ENCODE measurements at places on chromosomes 4 and X. TPM values are rescaled to one million over a fixed set of nuclear protein-coding genes. Genes with fewer than 3 reads are reported as not detected.
A peak's percentile ranks its signal among the peaks of the same experiment; 100 is the strongest.

- no peak overlapping the region for H3K27ac ChIP-seq
- H3K27me3 ChIP-seq = peaks cover 21% of the 10 kb centered on the region
- H3K36me3 ChIP-seq = no peaks in the 10 kb centered on the region
- H3K4me1 ChIP-seq = no peaks in the 10 kb centered on the region
- DNase-seq = peak; percentile 34
- H3K4me3 ChIP-seq = no peak overlapping the region
Observed at GRCh38 chrX:6184900-6185515, 43.7 kb downstream of the NLGN4X start.

DNA sequence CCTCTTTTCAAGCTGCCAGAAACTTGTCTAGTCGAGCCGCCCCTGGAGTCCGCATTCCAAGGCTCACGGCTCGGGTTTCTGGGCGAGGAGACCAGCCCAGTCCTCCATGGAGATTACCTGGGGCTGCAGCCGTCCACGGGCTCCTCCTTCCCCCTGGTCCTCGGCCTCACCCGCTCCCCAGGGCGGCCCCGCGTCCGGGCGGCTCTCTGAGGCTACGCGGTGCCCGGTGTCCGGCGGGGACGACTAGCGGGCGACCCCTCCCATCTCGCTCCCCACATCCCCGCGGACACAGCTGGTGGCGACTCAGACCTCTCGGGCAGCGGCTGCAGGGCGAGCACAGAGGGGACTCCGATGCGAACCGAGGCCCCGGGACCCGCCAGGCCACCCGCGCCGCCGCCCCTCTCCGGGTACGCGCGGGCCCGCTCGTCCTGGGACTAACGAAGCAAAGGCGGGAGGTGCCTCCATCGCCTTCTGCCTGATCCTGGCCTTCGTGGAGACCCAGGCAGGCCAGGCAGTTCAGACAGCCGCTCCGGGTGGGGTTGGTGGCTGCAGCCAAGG is 159.4 kb downstream of the TRAM1L1 start:
- DNase-seq = peak; percentile 20
- H3K36me3 ChIP-seq = no peaks in the 10 kb centered on the region
- peaks cover 8% of the 10 kb centered on the region for H3K27me3 ChIP-seq
- no peaks in the 10 kb centered on the region for H3K4me1 ChIP-seq

GRCh38 chr4:24236532-24236931 is 346.7 kb upstream of the PPARGC1A start:
- H3K4me3 ChIP-seq = no peak overlapping the region
- DNase-seq = no peak
- peaks cover 13% of the 10 kb centered on the region for H3K4me1 ChIP-seq
- H3K27me3 ChIP-seq = no peaks in the 10 kb centered on the region

CXorf66 gene
- polyA plus RNA-seq = not detected

DNA sequence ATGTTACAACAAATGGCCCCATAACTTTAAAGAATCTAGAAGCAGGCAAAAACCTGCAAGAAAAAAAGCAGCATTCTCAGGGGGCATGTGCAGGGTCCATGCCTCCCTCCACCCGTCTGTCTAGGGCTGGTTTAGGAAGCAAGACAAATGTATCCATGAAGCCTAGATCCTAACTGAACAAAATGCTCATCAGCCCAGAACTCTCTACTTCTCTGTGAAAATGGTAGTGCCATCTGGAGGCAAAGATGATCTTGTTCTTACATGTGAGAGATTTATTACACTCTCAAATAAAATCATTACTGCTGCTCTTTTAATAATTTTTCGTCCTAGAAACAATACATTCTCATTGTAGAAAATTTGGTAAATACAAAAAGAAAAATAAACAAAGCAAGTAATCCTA is 26.7 kb downstream of the NR3C2 start:
- peaks cover 5% of the 10 kb centered on the region for H3K4me1 ChIP-seq
- no peak for DNase-seq
- no peaks in the 10 kb centered on the region for H3K36me3 ChIP-seq
- no peaks in the 10 kb centered on the region for H3K27me3 ChIP-seq
- H3K4me3 ChIP-seq = no peak overlapping the region
- H3K27ac ChIP-seq = no peak overlapping the region

GALNT7 gene
- polyA plus RNA-seq = 9.3 TPM

ADH4 gene
- polyA plus RNA-seq = 0.16 TPM

GRCh38 chr4:153246446-153247115 is 42.3 kb downstream of the TRIM2 start:
- peaks cover 21% of the 10 kb centered on the region for H3K4me1 ChIP-seq
- no peaks in the 10 kb centered on the region for H3K36me3 ChIP-seq

POU3F4 gene
- polyA plus RNA-seq = not detected

GABRG1 gene
- polyA plus RNA-seq = not detected

- peak overlapping the region; percentile 29 for H3K27ac ChIP-seq
- peaks cover 9% of the 10 kb centered on the region for H3K27me3 ChIP-seq
- DNase-seq = no peak
- no peak overlapping the region for H3K4me3 ChIP-seq
- no peaks in the 10 kb centered on the region for H3K36me3 ChIP-seq
- peaks cover 3% of the 10 kb centered on the region for H3K4me1 ChIP-seq
Observed at GRCh38 chrX:12956704-12957534, 18.0 kb upstream of the TMSB4X start.

HMGN5 gene
- polyA plus RNA-seq = 5.7 TPM

- H3K4me3 ChIP-seq = no peak overlapping the region
- no peak for DNase-seq
- H3K27ac ChIP-seq = no peak overlapping the region
- no peaks in the 10 kb centered on the region for H3K36me3 ChIP-seq
- H3K27me3 ChIP-seq = no peaks in the 10 kb centered on the region
Observed at GRCh38 chrX:24317567-24317966, 3.7 kb upstream of the SUPT20HL2 start.

F8 gene
- polyA plus RNA-seq = 6.1 TPM

PAGE3 gene
- polyA plus RNA-seq = not detected

DNA sequence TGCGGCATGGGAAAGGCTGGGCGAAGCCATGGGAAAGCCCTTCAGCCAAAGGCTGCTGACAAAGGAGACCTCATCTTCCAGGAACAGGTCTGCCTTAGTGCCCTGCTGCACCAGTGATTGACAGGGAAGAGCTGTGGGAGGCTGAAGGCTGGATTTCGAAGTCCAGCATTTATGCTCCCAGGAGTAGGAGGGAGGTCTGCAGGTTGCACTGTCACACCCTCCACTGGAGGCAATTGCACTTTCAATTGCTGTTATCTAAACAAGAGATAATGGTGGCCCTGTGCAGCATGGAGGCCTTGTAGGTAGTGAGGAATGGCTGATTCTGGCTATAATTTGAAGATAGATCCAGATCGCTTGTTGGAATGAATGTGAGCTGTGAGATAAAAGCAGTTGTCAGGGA is 43.7 kb downstream of the FAM114A1 start:
- no peak for DNase-seq
- H3K27ac ChIP-seq = no peak overlapping the region
- H3K4me3 ChIP-seq = no peak overlapping the region
- no peaks in the 10 kb centered on the region for H3K4me1 ChIP-seq
- peaks cover 52% of the 10 kb centered on the region for H3K36me3 ChIP-seq

IL9R gene
- polyA plus RNA-seq = 0.48 TPM

GPR119 gene
- not detected for polyA plus RNA-seq

DNA sequence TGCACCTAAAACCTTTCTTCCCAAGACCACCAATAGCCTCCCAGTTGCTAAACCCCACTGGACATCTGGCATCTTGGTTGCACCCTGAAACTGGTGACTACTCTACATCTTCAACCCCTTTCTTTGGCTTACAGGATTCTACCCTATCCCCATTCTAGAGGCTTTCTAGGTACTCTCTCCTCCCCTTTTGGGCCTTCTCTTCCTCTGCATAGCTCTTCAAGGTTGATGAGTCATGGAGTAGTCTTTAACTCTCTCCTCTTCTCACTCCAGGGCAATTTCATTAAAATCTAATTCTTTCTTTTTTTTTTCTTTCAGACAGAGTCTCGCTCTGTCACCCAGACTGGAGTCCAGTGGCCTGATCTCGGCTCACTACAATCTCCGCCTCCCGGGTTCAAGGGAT is 16.8 kb downstream of the APOO start:
- no peaks in the 10 kb centered on the region for H3K4me1 ChIP-seq
- H3K27ac ChIP-seq = no peak overlapping the region
- DNase-seq = no peak

DNA sequence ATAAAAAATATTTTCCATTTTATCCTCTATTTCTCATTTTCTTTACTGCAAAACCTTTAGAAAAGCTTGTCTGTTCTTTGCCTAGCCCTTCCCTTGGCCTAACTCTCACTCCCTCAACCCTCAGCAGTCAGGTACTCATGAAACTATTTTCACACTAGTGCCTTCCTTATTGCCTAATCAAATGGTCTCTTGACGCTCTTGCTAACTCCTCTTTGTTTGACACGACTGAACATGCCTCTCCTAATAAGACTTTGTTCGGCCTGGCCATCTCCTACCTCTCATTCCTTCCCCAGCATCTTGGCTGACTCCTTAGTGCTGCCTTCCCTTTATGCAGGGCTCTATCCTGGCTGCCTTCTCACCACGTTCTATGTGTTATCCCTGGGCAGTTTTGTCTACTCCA is 11.1 kb upstream of the LRAT start:
- H3K4me3 ChIP-seq = no peak overlapping the region
- no peaks in the 10 kb centered on the region for H3K27me3 ChIP-seq
- H3K36me3 ChIP-seq = no peaks in the 10 kb centered on the region
- DNase-seq = no peak

ARAP2 gene
- 5.9 TPM for polyA plus RNA-seq

DNA sequence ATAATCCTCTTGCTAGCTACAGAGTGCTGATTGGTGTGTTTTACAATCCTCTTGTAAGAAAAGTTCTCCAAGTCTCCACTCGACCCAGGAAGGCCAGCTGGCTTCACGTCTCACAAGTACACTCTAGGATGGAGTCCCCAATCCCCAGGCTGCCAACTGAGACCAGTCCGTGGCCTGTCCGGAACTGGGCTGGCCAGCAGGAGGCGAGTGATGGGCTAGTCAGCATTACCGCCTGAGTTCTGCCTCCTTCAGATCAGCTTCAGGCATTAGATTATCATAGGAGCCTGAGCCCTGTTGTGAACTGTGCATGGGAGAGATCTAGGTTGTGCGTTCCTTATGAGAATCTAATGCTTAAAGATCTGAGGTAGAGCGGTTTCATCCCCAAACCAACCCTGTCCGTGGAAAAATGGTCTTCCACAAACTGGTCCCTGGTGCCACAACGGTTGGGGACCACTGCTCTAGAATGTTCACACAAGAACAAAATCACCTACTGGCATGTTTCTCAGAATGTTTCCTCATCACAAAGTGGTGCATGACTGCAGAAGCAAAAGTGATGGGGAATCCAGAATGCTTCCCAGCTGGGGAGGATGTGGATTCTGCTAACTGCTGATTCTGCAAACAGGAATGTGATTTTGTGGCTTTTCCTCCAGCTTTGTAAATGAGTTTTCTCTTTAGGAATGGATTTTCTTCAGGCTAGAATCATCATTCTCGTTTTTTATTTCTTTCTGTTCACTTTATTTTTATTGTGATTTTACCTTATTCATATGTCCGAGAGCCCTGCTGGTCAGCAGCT is 40.9 kb downstream of the SEPTIN11 start:
- H3K27ac ChIP-seq = peak overlapping the region; percentile 26
- no peaks in the 10 kb centered on the region for H3K36me3 ChIP-seq
- no peaks in the 10 kb centered on the region for H3K27me3 ChIP-seq
- DNase-seq = peak; percentile 79
- peaks cover 15% of the 10 kb centered on the region for H3K4me1 ChIP-seq

DNA sequence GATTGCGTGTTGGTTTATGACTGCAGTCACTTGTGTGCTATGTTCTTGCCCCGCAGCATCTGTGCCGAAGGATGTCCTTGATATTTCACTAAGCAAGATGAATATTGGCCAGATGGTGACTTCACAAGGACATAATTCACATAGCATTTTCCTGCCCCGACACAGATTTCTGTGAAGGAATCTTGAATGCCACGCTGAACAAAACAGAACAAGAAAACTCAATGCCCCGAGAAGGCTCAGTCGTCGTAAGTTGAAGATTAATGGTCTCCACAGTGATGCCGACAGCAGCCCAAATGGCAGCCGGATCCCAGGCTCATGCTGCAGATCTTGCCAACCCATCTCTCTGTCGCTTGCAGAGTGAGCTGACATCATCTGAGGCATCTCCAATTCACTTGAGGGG is 145.9 kb downstream of the CPEB2 start:
- H3K4me3 ChIP-seq = no peak overlapping the region
- no peak overlapping the region for H3K27ac ChIP-seq
- DNase-seq = no peak
- peaks cover 13% of the 10 kb centered on the region for H3K4me1 ChIP-seq

DNA sequence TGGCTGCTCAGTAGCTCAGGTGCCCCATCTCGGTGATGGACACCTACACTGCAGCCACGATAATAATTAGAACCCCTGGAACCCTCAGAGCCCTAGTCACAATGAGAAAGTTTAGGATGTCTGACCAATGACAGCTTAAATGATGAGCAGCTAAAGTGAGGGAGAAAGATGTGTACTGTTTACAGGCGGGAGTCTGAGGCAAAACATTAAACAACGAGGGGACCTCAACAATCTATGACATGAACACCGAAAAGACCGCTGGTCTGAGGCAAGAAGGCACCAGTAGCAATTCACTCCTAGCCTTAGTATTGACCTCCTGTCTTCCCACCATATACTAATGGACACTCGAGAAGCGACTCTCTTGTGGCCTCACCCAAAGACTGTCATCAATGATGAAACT is 369.5 kb upstream of the SMIM31 start:
- H3K27ac ChIP-seq = no peak overlapping the region
- no peaks in the 10 kb centered on the region for H3K36me3 ChIP-seq
- H3K4me3 ChIP-seq = no peak overlapping the region
- H3K4me1 ChIP-seq = peaks cover 5% of the 10 kb centered on the region
- no peak for DNase-seq
- peaks cover 31% of the 10 kb centered on the region for H3K27me3 ChIP-seq

GC gene
- polyA plus RNA-seq = 0.08 TPM

OTUD6A gene
- polyA plus RNA-seq = not detected

DTHD1 gene
- polyA plus RNA-seq = 1.5 TPM

DNA sequence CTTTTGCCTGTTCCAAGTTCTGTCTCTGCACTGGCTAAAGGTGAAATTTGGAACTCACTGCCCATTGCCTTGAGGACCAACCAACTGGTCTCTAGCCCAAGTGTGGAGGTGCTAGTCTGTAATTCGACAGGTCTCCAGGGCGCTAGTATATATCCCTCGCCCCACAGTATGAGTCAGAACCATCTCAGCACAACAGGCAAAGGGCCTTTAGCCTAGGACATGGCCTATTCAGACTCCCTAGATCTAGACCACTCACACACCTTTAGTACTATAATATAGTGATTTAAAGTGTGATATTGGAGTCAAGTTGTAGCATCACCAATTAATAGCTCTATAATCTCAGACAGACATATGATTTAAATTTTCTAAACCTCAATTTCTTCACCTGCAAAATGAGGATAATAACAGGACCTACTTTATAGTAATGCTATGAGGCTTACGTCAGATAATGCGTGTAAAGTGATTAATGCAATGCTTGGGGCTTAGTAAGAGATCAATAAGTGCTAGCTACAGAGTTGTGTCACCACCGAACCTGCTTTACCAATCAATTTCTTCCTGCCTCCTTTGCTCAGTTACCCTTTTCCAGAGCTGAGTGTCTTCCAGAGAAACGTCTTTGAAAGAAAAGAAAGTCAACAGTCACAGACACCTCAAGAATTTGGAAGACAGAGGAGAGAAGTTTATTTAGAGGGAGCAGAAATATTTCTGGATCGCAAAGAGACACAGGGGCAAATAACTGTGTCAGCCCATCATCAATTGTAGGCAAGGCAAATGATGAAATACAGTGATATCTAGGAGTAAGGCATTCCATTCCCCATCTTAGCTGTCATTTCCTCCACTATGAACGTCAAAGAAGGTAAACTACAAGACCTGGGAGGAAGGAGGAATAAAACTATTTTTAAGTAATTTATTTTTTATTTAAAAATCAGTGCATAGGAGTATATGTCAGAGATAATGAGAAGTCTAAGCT is 2.3 kb downstream of the NOX1 start:
- H3K27me3 ChIP-seq = peaks cover 4% of the 10 kb centered on the region
- no peak for DNase-seq
- no peak overlapping the region for H3K4me3 ChIP-seq
- no peak overlapping the region for H3K27ac ChIP-seq
- H3K36me3 ChIP-seq = no peaks in the 10 kb centered on the region
- no peaks in the 10 kb centered on the region for H3K4me1 ChIP-seq

VEGFD gene
- polyA plus RNA-seq = 6.1 TPM
